Fibroblast of lung (primary cell): ENCODE measurements at places on chromosomes 2 and 18. TPM values are rescaled to one million over a fixed set of nuclear protein-coding genes. Genes with fewer than 3 reads are reported as not detected.

DNA sequence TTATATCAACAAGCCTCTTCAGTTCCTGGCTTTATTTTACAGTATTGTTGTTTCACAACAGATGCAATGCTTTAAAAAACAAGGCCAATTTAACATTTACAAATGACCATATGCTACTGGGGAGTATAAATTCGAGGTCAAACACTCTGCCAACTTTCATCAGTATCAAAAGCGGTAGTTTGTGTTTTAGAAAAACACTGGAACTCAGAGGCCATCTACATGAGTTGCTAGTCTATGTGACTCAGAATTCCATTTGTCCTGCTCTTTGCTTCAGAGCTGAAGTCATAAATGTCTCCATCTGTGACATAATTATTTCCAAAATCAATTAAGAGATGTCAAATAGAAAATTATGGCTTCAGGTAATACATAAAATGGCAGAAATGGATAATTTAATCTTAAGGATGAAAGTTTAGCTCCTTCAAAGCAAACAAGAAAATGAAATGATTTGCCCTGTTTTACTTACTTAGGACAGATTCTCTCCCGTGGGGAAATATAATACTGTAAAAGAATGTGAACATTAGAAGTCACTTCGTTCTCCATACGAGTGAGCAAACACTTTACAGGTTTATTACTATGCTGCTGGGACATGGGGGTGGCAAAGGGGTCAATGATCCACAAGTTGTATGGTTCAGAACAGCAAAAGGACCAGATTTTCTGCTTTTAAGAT, 3.7 kb downstream of the MEX3C start:
- H3K4me1 ChIP-seq = peaks cover 2% of the 10 kb centered on the region
- peak; percentile 54 for DNase-seq
- H3K27ac ChIP-seq = no peak overlapping the region
- H3K4me3 ChIP-seq = peak overlapping the region; percentile 87
- H3K36me3 ChIP-seq = no peaks in the 10 kb centered on the region

DNA sequence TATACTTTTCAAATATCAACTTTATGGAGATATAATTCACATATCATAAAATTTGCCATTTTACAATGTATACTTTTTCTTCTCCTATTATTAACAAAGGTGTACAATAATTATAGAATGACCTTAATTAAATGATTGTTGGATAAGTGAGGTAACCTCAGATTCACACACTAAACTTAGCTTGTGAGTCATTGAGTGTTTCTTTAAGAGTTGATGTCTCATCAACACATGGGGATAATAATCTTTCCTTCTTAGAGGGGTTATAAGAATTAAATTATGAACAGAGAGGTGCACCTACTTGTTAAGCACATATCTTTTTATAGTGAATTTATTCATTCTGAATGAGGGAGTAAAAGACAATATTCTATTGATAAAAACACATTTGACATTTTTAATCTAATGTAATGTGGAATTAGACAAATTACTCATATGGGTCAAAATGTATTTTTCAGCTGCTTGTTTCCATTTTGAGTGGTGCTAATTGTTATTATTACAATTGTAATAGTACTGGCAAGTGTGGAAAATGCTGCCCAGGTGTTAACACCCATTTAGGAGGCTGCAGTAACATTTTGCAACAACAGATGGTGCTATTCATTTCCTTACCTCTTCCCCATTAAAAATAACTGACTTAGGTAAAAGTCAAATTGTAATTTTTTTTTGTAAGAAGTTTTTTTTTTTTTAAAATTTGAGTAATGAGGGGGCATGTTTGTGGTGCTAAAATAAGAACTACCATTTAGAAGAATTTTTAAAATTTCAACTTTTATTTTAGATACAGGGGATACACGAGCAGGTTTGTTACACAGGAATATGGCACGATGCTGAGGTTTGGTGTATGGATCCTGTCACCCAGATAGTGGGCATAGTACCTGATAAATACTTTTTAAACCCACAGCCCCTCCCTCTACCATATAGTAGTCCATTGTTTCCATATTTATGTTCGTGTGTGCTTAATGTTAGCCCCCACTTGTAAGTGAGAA, 32.1 kb upstream of the DYNAP start:
- H3K27ac ChIP-seq = no peak overlapping the region
- peak; percentile 3 for DNase-seq
- no peak overlapping the region for H3K4me3 ChIP-seq
- H3K4me1 ChIP-seq = no peaks in the 10 kb centered on the region

The LRRC30 gene
- total RNA-seq = not detected in 2 replicates

DNA sequence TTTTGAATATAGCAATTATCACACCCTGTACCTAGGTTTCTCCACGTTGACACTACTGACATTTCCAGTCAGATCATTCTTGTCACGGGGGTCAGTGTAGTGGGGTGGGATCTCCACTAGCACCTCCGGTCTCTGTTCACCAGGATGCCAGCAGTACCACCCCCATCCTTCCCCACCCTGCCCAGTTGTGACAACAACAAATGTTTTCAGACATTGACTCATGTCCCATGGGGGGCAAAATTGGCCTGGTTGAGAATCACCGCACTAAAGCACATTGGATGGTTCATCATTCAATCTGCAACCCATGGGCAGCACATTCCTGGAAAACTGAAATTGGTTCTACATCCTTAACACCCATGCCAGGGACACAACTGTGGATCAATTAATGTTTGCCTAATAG, 32.3 kb downstream of the FEZ2 start:
- no peak for DNase-seq
- H3K27me3 ChIP-seq = no peaks in the 10 kb centered on the region
- H3K4me1 ChIP-seq = peaks cover 29% of the 10 kb centered on the region

GRCh38 chr2:44170311-44170717, 1.6 kb downstream of the PPM1B start:
- H3K4me3 ChIP-seq = peak overlapping the region; percentile 79
- H3K27ac ChIP-seq = peak overlapping the region; percentile 74
- DNase-seq = peak; percentile 62
- H3K4me1 ChIP-seq = peaks cover 5% of the 10 kb centered on the region
- H3K27me3 ChIP-seq = no peaks in the 10 kb centered on the region

DNA sequence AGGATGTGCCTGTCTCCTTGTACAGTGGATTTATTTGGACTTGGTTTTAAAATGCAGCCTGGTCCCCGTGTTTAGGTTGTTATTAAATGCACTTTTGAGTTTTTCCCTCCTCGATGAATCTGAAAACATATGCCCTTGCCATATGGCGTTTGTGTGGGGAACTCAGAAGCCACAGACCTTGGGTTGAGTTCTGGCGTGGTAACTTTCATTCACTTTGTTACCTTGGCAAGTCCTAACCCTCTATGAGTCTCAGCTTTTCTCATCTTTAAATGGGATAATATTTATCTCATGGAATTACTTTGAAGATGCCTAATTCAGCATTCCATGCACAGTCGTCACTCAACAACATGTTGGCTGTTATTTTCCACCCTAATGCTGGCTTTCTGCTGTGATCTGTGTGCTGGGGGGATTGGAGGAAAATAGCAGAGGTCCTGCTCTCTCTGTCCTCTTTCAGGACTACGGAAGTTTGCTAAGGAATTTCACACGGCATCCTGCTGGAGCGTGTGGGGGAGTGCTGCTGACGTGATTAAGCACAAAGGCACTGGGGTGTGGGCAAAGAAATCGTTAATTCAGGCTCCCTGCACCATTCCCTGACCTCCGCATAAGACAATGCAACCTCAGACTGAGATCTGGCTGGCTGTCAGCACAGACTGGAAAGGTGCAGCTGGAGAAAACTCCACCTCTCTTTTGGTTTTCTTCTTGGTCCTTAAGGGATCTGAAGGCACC, 61.7 kb downstream of the LDLRAD4 start:
- peak; percentile 82 for DNase-seq
- no peaks in the 10 kb centered on the region for H3K27me3 ChIP-seq
- no peak overlapping the region for H3K27ac ChIP-seq
- no peaks in the 10 kb centered on the region for H3K36me3 ChIP-seq
- H3K4me1 ChIP-seq = no peaks in the 10 kb centered on the region
- H3K4me3 ChIP-seq = no peak overlapping the region

GRCh38 chr2:154554046-154554445, 144.4 kb upstream of the KCNJ3 start:
- H3K4me3 ChIP-seq = no peak overlapping the region
- no peaks in the 10 kb centered on the region for H3K4me1 ChIP-seq
- H3K27ac ChIP-seq = no peak overlapping the region

DNA sequence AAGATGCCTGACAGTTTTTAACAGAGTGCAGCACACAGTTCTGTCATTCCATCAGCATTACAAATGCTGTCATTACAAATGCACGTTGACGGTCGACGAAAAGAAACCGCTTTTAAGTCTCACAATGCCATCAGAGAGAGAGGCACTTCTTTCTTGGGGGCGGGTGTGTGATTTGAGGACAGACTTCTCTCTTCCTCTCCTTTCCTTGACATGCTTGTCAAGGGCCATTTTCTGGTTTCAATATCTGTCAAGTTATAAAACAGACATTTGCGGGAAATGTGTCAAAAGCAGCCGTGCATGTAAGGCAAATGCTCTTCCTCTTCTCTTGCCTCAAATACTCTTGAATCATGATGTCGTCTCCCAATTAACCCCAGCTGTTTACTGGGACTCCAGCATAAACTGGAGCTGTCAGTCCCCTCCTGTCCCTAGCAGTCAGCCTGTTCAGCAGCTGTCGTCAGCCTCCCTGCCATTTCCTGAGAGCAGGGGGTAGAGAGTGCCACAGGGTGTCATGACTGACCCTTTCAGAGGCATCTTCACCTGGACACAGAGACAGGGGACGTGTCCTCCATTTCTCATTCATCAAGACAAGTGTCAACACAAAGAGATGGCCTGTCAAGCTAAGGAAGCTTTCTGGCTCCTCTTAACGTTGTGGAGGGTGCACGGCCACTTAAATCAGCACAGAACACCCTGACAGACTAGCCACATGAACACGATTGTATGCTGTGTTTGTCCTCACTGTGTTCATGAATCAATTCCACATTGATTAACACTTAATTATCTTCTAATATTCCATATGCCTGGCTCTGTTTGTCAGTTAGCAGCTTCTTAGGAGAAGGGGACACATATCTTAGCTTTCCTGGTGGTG, 305.4 kb upstream of the RAB6C start:
- DNase-seq = no peak
- no peaks in the 10 kb centered on the region for H3K36me3 ChIP-seq
- H3K4me1 ChIP-seq = no peaks in the 10 kb centered on the region
- H3K27ac ChIP-seq = no peak overlapping the region
- no peak overlapping the region for H3K4me3 ChIP-seq

GRCh38 chr2:110124939-110125691, 9.5 kb upstream of the MALL start:
- H3K36me3 ChIP-seq = no peaks in the 10 kb centered on the region
- no peaks in the 10 kb centered on the region for H3K27me3 ChIP-seq
- H3K4me3 ChIP-seq = no peak overlapping the region
- H3K4me1 ChIP-seq = peaks cover 2% of the 10 kb centered on the region

- peaks cover 12% of the 10 kb centered on the region for H3K4me1 ChIP-seq
- H3K4me3 ChIP-seq = no peak overlapping the region
- H3K36me3 ChIP-seq = no peaks in the 10 kb centered on the region
- no peaks in the 10 kb centered on the region for H3K27me3 ChIP-seq
Measured at GRCh38 chr2:96903318-96903717, 33.4 kb upstream of the SEMA4C start.

DNA sequence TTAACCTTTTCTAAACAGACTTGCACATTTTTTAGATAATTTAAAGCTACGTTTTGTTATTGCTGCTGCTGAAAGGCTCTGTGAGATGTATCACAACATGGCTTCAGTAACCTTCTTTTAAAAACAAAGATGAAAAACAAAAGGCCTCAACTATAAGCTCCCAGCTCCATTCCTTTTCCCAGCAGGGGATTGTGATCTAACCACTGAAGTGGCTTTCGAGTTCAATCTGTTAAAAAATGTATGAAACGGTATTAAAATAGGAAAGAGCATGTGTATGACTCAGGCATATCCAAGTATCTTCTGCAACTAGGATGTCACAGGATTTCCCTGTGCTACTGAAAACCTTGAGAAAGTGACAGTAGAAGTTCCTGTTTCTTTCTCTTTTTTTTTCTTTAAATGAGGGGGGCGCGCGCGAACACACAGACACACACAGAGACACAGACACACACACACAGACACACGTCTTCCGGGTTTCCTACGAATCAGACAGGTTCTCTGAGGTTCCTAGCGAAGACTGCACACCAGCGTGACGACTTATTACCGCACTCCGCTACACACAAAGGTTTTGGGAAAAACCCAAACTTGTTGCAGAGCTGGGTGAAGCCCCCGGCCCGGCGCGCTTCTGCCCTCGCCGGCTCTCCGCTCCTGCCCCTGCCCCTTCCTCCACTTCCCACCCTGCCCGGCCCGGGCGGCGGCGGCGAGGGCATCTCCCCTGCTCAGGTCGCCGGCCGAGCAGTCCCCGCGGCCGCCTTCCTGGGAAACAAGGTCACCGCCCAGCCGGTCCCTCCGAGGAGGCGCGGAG, 86.8 kb downstream of the RBMS1 start:
- peaks cover 20% of the 10 kb centered on the region for H3K4me1 ChIP-seq
- no peaks in the 10 kb centered on the region for H3K27me3 ChIP-seq
- no peaks in the 10 kb centered on the region for H3K36me3 ChIP-seq
- peak overlapping the region; percentile 92 for H3K27ac ChIP-seq
- DNase-seq = peak; percentile 82
- peak overlapping the region; percentile 64 for H3K4me3 ChIP-seq

DNA sequence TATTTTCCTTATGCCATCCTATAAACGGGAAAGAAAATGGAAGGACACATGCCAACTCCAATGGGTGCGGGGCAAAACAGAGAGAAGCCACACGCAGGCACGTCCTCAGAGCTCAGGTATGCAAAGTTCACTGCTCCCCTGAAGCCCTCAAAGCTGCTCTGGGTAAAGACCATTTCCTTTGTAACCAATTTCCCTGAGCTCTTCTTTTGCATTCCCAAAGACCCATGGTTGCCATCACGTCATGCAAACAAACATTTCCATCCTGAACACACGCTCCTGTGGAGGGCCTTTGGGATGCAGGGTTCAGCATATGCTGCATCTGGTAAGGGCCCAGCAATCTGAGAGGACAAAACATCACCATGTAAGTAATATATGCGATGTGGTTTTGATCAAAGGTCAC, 69.4 kb downstream of the EMILIN2 start:
- H3K27ac ChIP-seq = no peak overlapping the region
- H3K36me3 ChIP-seq = peaks cover 24% of the 10 kb centered on the region
- H3K4me3 ChIP-seq = no peak overlapping the region
- peaks cover 6% of the 10 kb centered on the region for H3K4me1 ChIP-seq

The PROM2 gene
- 0.26 and 0.33 TPM in 2 replicates for total RNA-seq

The ITGAV gene
- total RNA-seq = 149 and 205 TPM in 2 replicates

DNA sequence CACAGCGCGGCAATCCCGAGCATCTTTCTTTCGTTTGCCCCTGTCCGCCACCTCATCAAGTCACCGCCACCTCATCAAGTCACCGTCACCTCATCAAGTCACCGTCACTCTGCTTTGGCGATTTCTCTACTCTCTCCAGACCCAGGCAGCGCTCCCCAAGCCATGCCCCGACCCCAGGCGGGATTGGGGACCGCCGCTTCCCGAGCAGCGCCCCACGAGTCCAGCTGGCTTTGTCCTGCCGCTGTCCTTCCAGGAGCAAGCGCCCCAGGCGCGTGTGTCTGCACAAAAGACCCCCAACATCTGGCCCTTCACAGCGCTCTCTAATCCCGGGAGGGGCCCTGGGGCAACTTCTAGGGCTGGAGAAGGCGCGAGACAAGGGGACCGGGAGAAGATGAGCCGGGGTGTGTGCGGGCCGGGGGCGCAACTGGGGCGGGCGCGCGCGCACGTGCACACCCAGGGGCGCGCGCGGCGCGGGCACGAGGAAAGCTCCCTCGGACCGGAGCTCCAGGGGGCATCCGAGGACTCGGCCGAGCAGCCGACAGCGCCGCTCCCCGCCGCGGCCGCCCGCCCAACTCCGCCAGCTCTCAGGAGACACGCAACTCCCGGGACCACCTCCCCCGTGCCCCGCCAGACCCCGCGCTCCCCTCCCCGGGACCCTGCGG, 633 bp upstream of the RNF152 start:
- no peaks in the 10 kb centered on the region for H3K27me3 ChIP-seq
- DNase-seq = peak; percentile 48
- peaks cover 14% of the 10 kb centered on the region for H3K4me1 ChIP-seq
- peak overlapping the region; percentile 94 for H3K4me3 ChIP-seq
- H3K27ac ChIP-seq = peak overlapping the region; percentile 60
- H3K36me3 ChIP-seq = no peaks in the 10 kb centered on the region
